Camera-type eye (tissue), 1 donor: ENCODE measurements at places on chromosomes 2 and 18. TPM values are rescaled to one million over a fixed set of nuclear protein-coding genes. Genes with fewer than 3 reads are reported as not detected.

Gene DYNAP
- not detected for total RNA-seq

Gene CTLA4
- total RNA-seq = 0.44 TPM

Gene RESP18
- total RNA-seq = not detected

Gene SNED1
- total RNA-seq = 16.0 TPM

Gene POTEC
- not detected for total RNA-seq

Gene RPRD1A
- 125 TPM for total RNA-seq
